Stimulated activated CD4-positive, alpha-beta T cell treated with anti-CD3 and anti-CD28 coated beads, Interleukin-4, amount 100 ng/mL, for 1 hour (primary cell): ENCODE measurements at places on chromosomes 13 and 19.
A peak's percentile ranks its signal among the peaks of the same experiment; 100 is the strongest.

DNA sequence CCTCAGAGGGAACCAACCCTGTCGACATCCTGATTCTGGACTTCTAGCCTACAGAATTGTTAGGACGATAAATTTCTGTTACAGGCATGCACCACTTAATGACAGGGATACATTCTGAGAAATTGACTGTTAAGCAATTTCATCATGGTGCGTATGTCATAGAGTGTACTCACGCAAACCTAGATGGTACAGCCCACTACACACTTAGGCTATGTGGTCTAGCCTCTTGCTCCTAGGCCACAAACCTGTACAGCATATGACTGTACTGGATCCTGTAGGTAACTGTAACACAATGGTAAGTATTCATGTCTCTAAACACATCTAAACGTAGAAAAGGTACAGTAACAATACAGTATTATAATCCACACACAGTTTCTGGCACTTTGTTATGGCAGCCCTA lies 13.3 kb downstream of the USP12 start:
- DNase-seq = no peak

DNA sequence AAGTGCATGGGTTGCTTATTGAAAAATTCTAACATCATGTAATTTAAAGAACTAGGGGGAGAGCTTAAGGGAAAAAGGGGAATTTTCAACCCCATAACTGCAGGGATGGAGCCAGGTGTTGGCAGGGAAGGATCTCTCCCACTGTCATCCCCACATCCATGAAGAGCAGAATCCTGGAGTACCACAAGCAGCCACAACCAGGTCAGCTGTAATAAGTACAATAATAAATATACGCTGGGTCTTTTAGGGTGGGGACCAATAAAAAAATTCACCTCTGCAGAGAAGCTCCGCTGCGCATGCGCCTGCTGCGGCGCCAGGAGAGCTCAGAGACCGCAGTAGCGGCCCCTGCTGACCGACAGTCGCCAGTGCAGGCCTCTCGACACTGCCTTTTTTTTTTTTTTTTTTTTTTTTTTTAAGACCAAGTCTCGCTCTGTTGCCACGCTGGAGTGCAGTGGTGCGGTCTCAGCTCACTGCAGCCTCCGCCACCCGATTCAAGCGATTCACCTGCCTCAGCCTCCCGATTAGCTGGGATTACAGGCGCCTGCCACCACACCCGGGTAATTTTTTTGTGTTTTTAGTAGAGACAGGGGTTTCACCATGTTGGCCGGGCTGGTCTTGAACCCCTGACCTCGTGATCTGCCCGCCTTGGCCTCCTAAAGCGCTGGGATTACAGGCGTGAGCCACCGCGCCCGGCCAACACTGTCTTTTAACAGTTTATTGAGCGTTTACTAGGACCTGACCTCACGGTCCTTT lies 2.5 kb upstream of the EEF2 start:
- peak; percentile 90 for DNase-seq

DNA sequence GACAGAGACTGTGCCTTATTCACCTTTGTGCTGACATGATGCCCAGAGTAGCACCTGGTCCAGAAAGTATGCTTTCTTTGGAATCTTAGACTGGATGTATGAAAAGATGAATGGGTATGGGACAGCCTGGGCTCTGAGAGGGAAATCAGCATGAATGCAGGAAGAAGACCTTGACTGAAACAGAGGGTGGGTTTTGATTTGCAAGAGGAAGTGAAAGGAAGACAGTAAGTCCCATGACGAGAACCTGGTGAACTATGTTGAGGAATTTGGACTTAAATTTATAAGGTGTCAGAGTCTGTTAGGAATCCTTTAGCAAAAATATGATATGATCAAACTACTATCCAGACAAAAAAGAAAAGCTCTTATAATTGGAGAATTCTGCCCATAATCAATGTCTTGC lies 301.9 kb downstream of the SPRY2 start:
- no peak for DNase-seq

GRCh38 chr19:49592486-49593232 lies 1.7 kb downstream of the PRR12 start:
- DNase-seq = no peak
